Stimulated activated CD8-positive, alpha-beta memory T cell treated with anti-CD3 and anti-CD28 coated beads, Interleukin-7, amount 100 ng/mL, for 1 hour (primary cell): ENCODE measurements at places on chromosomes 16 and 17.

DNA sequence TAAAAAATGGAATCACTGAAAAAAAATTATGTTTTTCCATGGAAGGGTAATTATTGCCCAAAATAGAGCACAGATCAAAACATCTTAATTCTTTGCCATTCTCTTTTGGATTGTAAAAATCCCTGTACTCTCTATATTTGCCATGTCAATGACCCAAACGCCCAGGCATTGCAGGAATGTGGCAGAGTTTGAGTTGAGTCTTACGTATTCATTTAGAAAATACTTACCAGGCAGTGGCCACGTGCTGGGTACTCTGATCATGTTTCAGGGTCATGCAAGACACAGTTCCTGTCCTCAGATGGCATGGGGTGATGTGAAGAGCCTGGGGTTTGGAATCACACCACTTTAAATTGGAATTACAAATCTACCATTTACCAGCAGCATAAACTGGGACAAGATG, 267.7 kb downstream of the ABCC12 start:
- no peak for DNase-seq

GRCh38 chr16:70715055-70715858, 29.4 kb upstream of the MTSS2 start:
- no peak for DNase-seq

- DNase-seq: no peak
Observed at GRCh38 chr16:58042001-58042885, 16.7 kb downstream of the MMP15 start.

DNA sequence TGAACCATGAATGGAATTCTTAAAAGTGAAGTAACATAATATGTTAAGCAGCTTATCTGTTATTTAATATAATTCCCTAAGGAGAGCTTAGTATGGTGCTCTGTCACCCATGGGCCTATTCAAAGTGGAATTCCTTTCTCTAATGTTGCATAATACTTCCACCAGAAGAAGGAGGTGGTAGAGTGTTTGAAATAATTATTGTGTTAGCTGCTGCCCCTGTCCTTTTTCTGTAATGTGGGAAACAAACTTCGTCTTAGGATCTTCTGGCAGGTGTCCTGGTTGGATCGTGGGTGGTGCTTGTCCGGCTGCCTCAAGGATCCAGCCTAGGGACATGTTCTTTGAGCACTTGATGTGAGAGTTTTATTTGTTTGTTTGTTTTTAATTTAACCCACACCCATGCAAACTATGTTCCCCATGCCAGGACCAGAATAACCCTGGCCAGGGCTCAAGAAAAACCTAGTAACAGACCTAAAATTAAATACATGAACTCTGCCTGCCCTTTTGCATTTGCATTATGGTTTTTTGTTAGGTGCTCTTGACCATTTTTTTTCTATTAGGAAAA, 46.1 kb downstream of the ZNRF1 start:
- DNase-seq: no peak

- DNase-seq: no peak
Observed at GRCh38 chr17:79815836-79816461, 19.1 kb upstream of the CBX8 start.

GRCh38 chr16:89277641-89278341, 60.3 kb downstream of the ZNF778 start:
- DNase-seq: no peak

- DNase-seq: no peak
Observed at GRCh38 chr17:28723159-28723835, 2.7 kb downstream of the TLCD1 start.

DNA sequence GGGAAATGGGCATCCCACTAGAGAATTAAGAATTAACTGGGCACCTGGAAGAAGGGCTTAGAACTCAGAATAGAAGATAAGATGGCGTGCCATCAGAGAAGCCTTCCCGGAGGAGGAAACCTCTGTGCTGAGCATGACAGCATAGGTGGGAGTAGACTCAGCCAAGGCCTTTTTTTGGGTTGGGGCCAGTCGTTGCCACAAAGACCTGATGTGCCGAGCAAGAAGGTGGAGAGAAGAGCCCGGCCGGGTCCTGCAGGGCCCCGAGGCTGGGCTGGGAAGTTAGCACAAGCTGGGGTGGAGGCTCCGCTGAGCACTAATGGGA, 1.1 kb upstream of the RAB11FIP4 start:
- DNase-seq: no peak

DNA sequence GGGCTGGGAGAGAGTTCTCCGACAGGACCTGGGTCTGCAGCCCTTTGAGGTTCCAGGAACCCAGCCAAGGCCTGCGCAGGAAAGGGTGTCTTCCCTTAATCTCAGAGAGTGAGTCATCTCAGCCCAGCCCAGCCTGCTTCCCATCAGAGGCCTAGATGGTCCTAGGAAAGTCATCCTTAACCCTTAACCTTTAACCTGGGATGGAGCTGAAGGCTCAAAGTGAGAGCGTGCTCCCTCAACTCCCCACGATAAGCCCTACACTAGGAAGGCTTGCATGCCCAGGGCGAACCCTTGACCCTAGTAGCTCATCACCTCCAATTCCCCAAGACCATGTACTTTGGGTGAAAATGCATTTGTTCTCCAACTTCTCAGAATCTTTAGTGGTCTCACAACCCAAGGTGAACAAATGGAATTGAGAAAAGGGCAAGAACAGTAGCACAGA, 4.8 kb upstream of the ATXN7L3 start:
- no peak for DNase-seq

DNA sequence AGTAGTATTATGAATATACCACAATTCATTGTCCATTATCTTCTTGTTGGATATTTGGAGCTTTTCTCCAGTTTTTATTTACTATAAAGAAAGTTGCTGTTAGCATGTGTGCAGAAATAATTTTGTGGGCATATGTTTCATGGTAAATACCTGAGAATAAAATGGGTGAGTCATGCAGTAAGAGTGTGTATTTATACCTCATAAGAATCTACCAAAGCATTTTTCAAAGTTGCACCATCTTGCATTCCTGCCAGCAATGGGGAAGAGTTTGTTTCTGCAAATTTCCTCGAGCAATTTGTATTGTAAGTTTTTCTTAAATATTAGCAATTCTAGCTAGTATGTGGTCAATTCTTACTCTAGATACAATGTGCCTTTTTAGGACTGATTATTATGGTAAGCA, 7.9 kb upstream of the MON1B start:
- no peak for DNase-seq

DNA sequence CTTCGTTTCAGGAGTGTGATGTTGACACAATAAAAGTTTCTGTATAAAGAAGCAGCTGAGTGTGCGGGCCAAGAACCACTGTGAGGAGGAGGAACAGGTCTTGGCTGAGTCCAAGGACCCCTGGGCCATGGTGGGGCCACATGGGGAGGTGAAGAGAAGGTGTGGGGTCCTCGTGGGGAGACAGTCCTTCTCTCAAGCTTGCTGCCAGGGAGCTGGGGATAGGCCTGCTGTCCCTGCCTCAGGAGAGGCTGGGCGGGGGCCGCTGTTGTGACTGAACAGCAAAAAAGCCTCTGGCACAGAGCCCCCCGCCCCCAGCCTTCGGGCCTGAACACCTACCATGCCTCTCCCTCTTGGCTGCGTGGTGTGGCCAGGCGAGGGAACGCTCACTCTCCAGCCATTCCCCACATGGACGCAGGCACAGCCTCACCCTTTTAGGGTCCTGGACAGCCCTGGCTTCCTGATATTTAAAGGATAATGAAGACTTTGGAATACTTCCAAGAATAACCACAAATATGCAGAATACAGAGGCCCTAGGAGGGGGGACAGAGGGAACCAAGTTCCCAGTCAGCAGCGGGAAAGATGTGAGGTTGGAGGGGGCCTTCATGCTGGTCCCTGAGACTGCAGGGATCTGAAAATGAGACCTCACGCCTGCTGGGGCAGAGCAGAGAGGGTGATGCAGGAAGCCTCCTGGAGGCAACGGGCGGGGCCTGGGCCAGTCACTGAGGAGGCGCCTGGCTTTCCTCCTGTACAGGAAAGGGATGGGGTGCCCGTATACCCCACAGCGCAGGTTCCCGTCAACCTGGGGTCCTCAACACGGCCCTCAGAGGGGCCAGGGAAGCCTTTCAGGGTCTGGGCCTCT, 100.0 kb upstream of the CREBBP start:
- no peak for DNase-seq

DNA sequence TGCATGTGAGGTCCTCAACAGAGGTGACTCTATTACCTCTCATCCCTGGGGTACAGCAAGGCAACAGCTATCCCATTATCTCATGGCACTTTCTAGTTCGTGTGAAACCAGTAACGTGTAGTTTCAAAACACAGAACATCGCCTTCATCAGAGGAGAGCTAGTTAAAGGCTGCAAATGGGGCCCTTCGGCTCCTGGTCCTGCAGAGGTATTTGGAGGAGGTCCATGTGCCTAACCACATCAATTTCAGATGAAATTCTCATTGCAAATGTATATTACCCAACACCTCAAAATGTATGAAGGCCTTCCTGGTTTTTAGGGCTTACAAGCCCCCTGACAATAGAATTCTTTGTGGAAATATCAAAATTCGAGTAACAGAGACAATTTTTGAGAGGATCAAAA, 95.7 kb upstream of the PSMD7 start:
- no peak for DNase-seq

DNA sequence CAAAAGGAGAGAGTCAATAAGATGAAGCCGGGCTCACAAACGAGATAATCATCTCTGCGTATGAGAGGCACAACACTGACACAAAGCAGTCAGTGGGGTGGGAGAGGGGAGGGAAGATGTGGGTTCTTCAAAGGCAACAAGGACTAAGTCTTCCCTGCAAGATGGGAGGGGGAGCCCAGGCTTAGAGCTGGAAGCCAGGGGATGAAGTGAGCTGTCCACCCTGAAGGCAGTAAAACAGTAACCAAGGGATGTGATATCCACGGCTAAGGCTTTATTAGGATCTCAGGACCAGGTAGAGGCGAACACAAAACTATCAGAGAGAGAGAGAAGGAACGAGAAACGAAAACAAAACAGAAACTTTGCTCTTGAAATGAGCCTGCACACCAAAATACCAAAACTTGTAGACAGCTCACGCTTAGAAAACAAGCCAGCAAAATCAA, 115.9 kb downstream of the DYNLRB2 start:
- DNase-seq: no peak

DNA sequence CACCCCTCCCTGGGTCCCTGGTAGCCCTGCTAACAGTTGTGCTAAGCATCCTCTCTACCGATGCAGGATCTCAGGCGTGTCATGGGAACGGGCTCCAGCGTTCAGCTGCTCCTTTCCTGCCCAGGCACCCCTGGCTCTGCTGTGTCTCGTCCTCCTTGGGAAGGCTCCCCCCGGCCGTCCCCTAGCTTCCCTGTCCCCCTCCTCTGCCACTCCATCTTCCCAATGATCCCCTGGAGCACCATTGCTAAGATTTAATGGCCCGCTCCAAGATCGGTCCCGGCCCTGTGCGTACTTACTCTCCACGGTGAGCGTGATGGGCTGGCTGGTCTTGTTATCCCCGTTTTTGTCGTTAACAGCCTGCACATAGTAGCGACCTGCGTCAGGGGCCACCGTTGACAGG, 135.5 kb upstream of the CDC42EP4 start:
- DNase-seq: no peak

DNA sequence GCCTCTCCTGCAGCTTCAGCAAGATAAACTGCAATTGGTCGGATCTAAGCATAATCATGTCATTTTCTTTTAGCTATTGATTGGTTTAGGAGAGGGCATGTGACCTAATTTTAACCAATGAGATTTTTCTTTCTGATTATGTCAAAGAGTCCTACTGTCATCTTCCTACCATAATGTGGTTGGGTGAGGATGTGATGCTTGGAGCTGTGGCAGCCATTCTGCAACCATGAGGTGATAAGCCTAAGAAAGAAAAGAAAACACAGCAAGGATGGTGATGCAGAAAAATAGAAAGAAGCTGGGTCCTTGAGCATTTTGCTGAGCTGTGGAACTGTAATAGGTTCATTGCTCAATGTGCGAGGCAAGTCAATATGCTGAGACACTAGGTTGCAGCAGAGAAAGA, 121.7 kb upstream of the CRHR1 start:
- DNase-seq: no peak

DNA sequence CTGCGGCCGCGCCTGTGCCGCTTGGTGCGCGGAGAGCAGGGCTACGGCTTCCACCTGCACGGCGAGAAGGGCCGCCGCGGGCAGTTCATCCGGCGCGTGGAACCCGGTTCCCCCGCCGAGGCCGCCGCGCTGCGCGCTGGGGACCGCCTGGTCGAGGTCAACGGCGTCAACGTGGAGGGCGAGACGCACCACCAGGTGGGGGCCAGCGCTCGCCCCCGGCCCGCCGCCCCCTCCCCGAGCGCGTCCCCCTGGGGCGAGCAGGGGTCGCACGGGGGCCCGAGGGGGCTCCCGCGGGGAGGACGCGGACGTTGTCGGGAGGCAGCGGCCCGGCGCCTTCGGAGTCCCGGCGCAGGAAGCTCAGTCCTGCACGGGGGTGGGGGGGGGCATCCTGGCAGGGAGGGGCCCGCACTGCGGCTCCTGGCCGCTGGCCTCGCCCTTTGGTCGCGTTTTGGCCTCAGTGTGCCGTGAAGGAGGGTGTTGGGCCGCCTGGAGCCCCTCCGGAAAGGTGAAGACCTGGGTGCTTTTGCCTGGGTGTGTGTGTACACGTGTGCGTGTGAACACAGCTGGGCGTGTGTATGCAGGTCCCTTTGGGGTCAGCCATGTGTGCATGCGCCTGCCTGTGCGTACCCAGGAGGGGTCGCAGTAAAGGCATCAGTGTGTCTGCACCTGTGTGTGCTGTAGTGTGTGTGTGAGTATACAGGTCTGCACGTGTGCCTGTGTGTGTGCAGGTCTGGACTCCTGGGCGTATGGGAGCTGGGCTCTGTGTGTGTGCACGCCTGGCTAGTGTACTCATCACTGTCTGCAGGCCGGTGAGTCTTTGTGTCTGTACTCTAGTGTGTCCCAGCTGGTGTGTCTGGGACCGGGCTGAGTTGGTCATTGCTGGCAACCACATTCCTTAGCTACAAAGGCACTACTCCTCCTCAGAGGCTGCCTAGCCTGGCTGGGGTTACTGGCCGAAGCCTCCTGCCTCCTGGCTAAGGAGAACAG, 615 bp downstream of the NHERF2 start:
- DNase-seq: no peak

GRCh38 chr17:231191-231965, 49.9 kb upstream of the DOC2B start:
- no peak for DNase-seq

DNA sequence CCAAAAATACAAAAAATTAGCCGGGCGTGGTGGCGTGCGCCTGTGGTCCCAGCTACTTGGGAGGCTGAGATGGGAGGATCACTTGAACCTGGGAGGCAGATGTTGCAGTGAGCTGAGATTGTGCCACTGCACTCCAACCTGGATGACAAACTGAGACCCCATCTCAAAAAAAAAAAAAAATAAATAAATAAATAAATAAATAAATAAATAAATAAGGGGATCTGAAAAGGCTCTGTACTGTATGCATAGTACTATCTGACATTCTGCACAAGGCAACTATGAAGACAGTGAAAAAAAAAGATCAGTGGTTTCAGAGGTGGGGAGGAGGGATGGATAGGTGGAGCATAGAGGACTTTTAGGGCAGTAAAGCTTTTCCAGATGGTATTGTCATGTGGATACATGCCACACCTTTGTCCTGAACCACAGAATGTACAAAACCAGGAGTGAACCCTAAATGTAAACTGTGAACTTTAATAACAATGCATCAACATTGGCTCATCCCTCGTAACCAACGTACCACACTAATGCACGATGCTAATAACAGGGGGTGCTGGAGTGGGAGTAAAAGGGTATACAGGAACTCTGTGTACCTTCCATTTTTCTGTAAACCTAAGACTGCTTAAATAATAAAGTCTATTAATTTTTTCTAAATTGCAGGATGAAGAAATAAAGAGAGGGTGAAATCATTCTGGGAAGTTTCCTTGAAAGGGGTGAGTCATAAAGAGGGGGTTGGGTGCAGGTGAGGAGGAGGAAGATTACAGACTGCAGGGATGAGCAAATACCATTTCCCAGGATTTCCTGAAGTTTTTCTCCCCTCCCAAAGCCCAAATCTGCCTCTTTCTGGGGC, 155.8 kb upstream of the SDK2 start:
- DNase-seq: no peak

- no peak for DNase-seq
Observed at GRCh38 chr16:23434380-23434779, 18.6 kb downstream of the COG7 start.
